Spinal cord (tissue), 10 donors: ENCODE measurements at places on chromosomes 16 and 17. TPM values are rescaled to one million over a fixed set of nuclear protein-coding genes. Genes with fewer than 3 reads are reported as not detected.
A peak's percentile ranks its signal among the peaks of the same experiment; 100 is the strongest.

DNA sequence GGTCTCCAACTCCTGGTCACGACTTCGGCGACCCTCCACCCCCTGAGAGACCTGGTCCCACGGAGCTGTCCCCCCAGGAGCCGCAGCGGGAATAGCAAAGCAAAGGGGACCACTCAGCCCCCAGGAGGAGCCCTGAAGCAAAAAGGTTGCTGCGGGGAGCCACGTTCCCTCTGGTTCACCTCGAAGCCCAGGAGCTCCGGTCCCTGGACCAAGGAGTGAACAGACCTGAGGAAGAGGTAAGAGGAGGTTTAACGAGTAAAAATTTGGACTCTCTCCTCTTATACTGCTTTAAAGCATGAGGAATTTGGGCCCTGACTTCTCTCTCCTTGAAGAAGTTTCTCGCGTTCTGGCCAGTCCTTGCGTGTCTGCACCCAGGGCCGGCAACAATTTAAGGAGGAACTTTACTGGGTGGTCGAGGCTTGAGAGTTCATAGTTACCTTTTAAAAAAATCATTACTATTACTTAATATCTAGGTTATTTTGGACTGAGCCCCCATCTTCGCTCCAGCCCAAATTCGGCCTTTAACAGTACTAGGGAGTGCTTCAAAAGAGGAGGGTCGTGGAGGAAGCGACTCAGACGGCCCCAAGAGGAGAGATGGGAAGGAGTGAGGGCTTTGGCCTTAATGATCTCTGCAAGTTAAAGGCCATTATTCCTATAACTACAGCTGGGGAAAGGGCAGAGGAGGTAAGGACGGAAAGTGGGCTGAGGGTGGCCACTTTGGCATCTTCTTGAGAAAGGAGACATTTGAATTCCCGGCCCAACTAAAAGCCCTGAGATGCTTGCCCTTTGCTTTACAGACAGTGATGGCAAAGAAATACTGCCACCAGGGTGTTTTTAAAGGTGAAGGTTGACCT, 16.9 kb upstream of the HOXB9 start:
- no peak for DNase-seq

GRCh38 chr16:47142486-47142820, 1.3 kb downstream of the NETO2 start:
- DNase-seq = peak; percentile 26

- DNase-seq = no peak
Observed at GRCh38 chr16:55735120-55735781, 79.5 kb downstream of the SLC6A2 start.

- no peak for DNase-seq
Observed at GRCh38 chr16:86584726-86585721, 6.7 kb downstream of the FOXL1 start.

- no peak for DNase-seq
Observed at GRCh38 chr17:44556166-44556831, 985 bp upstream of the FZD2 start.

GRCh38 chr17:27569257-27569722, 61.7 kb upstream of the LGALS9 start:
- no peak for DNase-seq

GRCh38 chr16:54282928-54283724, 3.5 kb downstream of the IRX3 start:
- DNase-seq = no peak

- peak; percentile 69 for DNase-seq
Observed at GRCh38 chr17:81097134-81097942, 62.4 kb downstream of the BAIAP2 start.

GRCh38 chr16:56667581-56668571, at the start of gene MT1G:
MT1G (minus strand) TSS chr16:56668065; CDS start chr16:56667993, 72 bp downstream.
- peak; percentile 17 for DNase-seq

- no peak for DNase-seq
Observed at GRCh38 chr16:50861970-50862411, 120.1 kb downstream of the CYLD start.

DNA sequence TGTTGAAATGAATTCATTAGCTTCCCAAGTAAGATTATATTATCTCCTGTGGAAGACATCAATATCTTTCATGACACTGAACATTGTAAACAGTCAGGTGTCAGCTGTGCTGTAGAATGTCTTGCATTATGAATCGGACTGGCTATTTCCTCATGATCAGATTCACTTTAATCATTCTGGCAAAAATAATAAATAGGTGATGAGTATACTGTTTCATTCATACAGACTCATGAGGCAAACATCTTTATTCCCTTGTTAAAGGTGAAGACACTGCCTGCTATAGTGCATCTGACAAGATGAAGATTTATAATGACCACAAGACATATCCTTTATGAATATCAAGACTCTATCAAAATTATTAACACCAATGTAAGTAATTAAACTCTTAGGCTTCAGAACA, 51.3 kb upstream of the ARL6IP1 start:
- no peak for DNase-seq

GRCh38 chr16:66728117-66728787, 23.2 kb downstream of the DYNC1LI2 start:
- DNase-seq = peak; percentile 85

DNA sequence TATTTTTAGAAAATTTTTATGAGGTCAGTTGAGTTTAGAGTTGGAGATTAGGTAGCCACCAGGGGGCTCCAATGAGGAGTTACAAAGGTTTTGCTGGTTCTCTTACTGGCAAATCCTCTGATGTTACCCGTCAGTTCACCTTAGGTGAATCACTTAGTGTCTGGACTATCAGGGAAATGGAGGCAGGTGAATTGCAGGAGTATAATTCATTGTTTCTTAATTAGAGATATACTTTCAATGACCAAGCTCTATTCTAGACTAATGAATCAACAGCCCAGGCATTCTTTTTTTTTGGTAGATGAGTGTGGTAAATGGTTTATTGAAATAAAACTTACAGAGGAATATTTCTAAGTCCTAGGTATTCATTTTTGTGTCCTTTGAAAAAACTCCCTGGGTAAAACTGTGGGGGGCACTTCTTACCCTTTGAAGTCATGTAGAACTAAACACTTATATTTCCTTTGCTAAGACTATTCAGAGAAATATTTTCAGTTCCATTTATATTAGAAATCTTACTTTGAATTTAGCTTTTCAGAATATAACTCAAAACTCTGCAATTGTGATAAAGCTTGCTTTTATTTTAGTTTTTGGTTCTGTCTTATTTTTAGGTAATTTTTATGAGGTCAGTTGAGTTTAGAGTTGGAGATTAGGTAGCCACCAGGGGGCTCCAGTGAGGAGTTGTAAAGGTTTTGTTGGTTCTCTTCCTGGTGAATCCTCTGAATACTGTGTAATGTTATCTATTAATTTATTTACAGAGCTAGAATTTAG, 17.7 kb downstream of the PSMD11 start:
- DNase-seq = peak; percentile 86

- no peak for DNase-seq
Observed at GRCh38 chr17:51848451-51848850, 310.1 kb downstream of the CA10 start.

- DNase-seq = no peak
Observed at GRCh38 chr16:69924777-69925191, 26.4 kb upstream of the CLEC18A start.

DNA sequence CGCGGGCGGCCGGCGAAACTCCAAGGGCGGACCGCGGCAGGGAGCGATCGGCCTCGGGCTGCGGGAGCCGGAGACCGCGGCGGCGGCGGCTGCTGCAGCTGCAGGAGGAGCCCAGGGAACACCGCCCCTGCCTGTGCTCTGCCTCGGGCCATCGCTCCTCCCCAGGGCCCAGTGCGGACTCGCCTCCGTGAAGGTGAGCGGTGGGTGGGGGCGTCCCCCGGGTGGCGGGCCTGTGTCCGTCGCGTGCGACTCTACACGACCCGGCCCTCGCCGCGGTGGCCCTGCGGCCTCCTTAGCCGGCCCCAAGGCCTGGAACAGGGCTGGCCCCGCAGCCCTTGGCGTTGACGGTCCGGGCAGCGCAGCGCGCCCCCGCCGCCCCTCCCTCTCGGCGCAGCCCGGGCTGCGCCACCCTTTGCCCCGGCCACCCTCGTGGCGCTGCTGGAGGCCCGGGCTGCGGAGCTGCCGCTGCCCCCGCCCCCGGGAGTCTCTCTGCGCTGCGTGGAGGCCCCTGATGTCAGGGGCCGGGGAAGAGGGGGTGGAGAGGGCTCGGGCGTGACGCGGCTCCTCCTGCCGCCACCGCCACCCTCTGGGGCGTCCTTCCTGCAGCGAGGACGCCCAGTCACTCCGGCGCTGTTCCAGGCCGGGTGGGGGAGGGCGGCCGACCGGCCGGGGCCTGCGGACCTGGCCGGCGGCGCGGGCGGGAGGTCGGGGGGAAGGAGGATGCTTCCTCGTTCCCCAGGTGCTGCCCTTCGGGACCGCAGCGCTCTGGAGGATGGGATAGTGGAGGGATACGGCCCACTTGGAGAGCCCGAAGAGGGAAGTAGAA, 485 bp downstream of the DYNLL2 start:
- no peak for DNase-seq

DNA sequence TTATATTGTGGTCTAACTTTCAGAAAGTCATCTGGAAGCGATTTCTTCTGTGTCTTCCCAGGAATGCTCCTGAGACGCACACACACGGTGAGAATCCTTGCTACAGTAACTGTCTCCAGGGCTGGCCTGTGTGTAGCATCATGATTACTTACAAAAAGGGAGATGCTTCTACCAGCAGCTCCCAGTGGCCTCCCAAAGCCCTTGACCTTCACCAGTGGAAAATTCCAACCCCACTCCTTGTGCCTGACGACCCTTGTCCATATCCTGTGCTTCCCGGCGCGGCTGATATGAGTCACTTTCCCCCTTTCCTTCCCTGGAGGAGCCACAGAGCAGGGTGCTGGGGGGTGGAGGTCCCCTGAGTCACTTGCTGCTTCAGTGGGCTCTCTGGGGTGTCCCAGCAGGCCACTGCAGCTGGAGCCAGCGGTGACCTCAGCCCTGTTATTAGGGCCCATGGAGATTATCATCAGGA, 22.1 kb upstream of the NAT9 start:
- no peak for DNase-seq

GRCh38 chr16:53773150-53773846, 69.3 kb downstream of the FTO start:
- peak; percentile 51 for DNase-seq

GRCh38 chr17:50790618-50791017, 23.3 kb upstream of the ANKRD40CL start:
- no peak for DNase-seq

DNA sequence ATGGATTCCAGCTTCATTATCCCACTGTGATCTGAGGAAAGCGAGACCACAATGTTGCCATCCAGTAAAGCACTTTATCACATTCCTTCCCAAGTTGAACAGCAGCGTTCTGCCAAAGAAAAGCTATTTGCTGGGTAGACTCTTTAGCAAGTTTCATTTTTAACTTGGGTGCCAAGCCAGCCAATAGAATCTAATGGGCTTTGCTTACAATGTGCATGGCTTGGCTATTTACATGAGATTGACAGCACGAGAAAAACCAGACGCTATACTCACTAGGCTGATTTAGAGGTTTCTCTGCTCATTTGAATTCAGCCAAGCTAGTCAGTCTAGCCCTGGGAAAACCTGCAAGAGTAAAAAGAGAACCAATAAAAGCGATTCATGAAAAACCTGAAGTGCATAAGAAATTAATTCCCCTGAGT, 108.9 kb downstream of the CDH13 start:
- peak; percentile 56 for DNase-seq

DNA sequence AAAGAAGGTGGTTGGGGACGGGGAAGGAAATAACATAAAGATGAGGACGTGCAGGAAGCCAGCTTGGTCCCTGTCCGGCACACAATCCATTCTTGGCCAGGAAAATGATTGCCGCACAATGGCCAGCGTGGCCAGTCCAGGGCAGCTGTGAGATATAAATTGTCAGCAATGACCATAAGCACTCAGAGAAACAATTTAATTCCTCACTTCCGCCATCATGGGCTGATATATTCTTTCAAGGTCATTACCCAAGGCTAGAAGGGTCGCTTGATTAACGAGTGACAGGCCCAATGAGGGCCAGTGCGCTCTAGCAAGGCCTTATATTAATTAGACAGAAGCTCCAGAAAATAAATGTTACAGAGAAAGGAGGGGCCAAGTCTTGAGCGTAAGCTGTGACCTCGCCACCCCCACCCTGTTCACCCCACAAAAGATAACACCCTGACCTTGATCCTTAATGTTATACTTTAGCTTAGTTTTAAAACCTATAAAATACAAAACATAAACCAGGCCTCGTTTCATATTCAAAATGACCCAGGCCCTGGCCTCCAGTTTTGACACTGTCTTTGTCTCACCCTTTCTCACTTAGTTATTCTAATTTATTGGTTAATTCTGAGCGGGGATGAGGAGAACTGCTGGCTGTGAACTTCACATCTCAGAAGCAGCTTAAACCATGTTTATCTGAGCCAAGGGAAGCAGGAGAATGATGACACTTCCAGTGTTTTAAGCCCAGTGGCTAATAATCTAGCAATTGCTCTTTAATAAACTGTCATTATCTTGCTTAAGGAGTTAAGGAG, 478.3 kb upstream of the ZFHX3 start:
- no peak for DNase-seq

DNA sequence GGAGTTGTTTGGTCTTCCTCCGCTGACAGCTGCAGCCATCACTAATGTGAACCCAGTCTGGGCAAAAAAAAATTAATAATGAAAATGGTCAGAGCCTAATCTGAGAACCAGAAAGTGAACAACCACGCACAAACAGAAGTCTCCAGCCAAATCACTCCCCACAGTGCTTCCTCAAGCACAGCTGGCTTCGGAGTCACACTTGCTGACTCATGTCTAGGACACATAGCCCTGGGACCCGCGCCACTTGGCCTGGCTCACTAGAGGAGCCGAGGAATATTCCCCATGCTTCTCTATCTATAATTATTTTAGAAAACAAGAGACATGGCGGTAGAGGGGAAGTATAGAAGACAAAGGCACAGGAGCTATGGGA, 109.1 kb downstream of the ZFHX3 start:
- DNase-seq = peak; percentile 51

GRCh38 chr17:28460901-28461300, 12.5 kb upstream of the SLC13A2 start:
- no peak for DNase-seq

DNAJA3 gene
- total RNA-seq = 41.7 TPM

TUBG1 gene
- total RNA-seq = 17.0 TPM

ZNF747 gene
- 8.8 TPM for total RNA-seq

RAB37 gene
- total RNA-seq = 2.5 TPM

HS3ST4 gene
- 4.2 TPM for total RNA-seq

PTGES3L gene
- total RNA-seq = 1.8 TPM

TMEM238L gene
- not detected for total RNA-seq

NT5C3B gene
- total RNA-seq = 88.3 TPM

TEDC2 gene
- total RNA-seq = 4.4 TPM

FBXW10 gene
- total RNA-seq = 0.22 TPM

ZC3H7A gene
- 65.3 TPM for total RNA-seq

ADORA2B gene
- total RNA-seq = 35.0 TPM

TP53TG3C gene
- total RNA-seq = not detected

NOS2 gene
- total RNA-seq = 1.1 TPM

ATP2A1 gene
- total RNA-seq = 0.99 TPM

NUDT7 gene
- total RNA-seq = 13.6 TPM
